ENCODE measurements at places on chromosomes 3 and 15.

DNA sequence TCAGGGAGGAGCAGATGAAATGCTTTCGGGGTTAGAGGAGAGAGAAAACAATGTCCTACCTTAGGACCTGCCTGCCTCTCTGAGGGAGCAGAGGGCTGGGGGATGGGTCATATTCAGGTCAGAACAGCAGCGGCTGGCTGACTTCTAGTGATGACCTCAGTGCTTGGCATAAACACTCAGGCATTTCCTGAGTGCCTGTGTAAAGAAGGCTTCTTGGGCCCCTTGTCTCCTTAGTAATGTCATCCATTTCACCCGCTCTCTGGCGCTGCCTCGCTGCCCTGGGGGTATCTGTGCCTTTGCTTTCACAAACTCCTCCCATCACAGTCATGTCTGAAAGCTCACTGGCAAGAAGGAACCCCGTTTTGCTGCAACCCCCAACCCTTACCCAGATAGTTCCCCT is 82.9 kb upstream of the GSK3B start:
- no peak for DNase-seq

GRCh38 chr15:36130641-36131310 is 448.6 kb upstream of the CDIN1 start:
- DNase-seq: no peak

DNA sequence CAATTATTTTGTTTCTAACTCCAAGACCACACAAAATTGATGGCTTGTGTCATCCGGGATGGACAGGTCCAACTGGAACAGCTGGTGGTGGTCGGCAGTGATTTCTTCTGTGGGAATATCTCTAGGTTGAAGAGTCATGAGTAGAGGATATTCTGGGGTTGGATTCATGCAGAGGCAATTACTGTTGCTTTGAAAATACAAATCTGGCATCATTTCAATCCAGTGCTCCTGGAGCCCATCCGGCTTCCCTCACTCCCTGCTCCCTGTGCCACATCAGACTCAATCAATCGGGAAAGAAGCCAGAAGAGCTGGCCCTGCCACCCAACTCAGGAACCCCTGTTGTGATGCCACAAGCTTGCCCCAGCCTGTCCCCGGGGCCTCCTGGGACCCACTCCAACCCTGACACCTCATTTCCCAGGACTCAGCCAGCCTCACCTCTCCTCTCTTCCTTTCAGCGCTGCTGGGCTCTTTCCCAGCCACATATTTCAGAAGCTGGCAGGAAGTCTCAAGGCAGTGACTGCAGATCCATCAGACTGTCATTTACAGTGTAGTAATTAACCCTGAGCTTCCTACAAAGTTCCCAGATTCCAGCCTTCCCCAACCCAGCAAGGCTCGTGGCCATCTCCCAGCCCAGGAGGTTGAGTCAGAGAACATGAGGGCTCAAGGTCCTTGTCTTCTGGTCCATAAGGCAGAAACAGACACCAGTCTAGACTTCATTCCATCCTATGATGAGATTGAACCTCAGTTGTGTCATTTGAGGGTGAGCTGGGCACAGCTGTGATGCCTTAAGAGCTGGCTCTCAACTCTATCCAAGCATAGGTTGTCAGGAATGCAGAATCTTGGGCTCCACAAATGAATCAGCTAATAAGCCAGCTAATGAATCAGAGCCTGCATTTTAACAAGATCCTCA is 114.0 kb downstream of the FAM174B start:
- no peak for DNase-seq

DNA sequence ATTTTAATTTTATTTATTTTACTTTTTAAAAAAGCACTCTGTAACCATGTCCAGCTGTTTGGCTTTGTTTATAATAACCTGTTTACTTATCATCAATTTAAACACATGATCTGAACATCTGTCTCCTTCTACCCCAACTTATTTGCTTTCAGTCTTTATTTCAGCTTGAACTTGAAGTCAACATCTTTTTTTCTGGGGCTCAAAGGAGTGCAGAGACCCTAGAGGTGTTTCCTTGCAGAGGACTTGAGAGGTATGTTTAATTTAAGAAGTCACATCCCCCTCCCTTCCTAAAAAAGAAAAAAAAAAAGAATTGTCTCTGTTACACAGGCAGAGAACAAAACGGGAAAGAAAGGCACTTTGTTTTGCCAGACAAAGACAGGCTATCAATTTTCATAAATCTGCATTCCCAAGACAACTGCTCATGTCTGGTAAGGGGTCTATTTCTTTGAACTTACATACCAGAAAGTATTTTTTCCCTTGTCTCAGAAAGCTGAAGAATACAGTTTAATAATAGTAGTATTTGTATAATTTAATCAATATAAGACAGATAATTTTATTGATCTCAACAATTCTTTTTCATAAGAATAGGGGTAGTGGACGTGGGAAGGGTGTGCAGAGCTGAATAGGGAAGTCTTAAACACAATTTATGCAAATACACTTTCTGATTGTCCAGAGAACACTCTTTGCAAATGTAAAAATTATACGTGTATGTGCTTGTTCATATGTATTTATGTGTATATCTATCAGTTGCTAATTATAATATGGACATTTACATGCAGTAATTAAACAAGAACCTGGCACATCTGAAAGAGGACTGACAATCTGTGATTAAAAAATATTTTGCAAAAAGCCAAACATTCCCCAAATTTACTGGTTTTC is 109.7 kb upstream of the PDZRN3 start:
- DNase-seq: no peak

- no peak for DNase-seq
Measured at GRCh38 chr3:141793476-141794260, 30.5 kb downstream of the GRK7 start.

DNA sequence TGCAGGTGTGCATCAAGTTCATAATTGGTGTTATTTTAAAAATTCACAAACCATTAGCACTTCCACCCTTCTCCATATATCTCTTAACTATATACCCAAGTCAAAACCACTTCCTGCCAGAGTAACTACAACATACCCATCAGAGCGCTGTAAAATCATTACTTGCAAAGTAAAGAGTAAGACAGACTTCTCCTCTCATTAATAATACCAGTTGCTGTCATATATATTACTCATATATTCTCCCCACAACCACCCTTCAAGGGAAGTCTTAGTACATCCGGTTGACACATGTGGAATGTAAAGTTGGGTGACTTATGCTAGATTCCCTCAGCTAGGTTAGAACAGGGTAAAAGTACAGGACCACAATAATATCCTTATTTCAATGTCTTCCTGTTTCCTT is 5.6 kb downstream of the TERC start:
- peak; percentile 70 for DNase-seq

DNA sequence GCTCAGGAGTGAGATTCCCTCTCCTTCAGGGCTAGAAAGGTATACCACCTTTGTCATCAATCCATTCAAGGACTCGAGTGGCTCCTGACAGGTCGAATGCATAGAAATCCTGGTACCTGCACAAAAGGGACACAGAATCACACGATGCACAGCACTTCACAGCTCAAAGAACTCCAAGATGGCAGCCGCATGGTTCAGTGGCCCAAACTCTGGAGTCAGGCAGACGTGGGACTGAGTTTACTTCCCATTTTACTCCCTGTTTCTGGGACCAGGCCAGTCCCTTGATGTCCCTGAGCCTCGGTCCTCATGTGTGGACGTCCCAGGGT is 536 bp downstream of the WDR73 start:
- DNase-seq: no peak

- no peak for DNase-seq
Measured at GRCh38 chr3:81692766-81693165, 68.7 kb downstream of the GBE1 start.

DNA sequence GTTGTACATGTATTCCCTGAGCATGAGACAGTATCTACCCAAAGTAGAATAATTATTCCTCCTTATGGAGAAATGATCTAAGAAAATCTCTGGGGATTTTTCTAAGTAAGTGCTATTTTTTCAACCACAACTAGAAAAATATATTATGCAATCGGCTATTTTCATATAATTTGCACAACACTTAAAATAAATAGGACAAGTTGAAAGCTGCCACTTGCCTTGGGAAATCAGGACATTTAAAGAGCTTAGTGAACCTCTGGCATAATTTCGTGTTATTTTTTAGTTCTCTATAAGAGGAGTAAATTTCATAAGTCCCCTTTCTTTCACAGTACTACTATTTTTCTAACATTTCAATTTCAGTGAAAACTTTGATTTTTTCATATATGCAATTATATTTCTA is 672.1 kb downstream of the OTOL1 start:
- DNase-seq: no peak

GRCh38 chr3:59212128-59212779 is 162.4 kb upstream of the CFAP20DC start:
- DNase-seq: peak; percentile 21

GRCh38 chr15:60672400-60672799 is 193.5 kb upstream of the ICE2 start:
- DNase-seq: no peak

- no peak for DNase-seq
Measured at GRCh38 chr3:11461226-11461625, 182.5 kb downstream of the VGLL4 start.

DNA sequence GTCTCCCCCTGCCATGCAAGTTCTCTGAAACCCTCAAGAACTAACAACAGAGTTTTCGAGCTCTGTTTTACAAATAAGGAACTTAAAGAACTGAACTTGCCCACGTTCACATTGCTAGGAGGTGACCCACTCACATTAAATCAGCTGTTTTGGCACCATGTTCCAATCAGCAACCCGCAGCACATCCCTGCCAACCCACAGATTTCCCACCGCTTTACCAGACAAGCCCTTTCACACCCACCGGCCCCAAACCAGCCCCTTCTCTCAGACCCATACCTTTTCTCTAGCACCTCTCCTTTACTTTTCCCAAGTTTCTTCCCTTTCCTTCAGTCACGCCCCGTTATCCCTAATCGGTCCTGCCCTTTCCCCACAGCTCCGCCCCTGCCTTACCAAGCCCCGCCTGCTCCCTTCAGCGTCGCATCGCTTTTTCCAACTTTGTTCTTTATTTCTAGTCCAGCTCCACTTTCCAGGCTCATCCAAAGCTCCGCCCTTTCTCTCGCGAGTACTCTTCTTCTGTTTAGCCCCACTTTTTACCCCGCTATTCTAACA is 804 bp upstream of the BRPF1 start:
- no peak for DNase-seq

- DNase-seq: peak; percentile 54
Measured at GRCh38 chr3:112128843-112129727, 4.0 kb downstream of the GCSAM start.

GRCh38 chr15:80568876-80569605 is 126.1 kb upstream of the ABHD17C start:
- DNase-seq: no peak

DNA sequence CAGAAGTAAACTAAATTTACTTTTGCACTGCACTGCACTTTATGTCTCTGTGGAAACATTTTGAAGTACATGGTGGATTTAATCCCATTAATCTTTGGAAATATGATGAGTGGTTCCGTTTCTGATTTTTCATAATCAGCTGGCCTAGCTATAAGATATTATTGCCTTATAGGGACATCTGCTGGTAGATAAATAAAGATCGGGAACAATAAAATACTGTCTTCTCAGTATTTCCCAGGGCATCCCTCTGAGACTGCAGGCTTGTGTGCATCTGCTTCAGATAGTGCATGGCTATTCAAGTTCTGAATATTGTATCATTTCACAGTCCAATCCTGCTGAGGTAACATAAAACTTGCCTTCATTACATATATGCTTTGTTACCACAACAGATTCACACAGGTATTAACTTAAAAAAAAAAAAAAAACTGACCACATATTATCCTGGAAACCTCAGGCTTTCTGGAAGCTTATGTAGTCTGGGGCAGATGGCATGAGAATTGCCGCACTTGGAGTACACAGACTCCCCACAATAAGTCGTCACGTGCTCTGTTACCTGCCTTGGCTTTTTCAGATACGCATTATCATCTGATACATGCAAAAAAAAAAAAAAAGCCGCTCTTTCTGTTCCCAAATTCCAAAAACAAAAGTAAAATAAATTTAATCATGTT is 330.8 kb upstream of the AGTR1 start:
- DNase-seq: peak; percentile 3

GRCh38 chr15:63672369-63672768 is 75.2 kb downstream of the FBXL22 start:
- DNase-seq: no peak

GRCh38 chr15:98350276-98350675 is 298.1 kb upstream of the IGF1R start:
- no peak for DNase-seq

- no peak for DNase-seq
Measured at GRCh38 chr3:131535596-131535995, 32.8 kb upstream of the MRPL3 start.

DNA sequence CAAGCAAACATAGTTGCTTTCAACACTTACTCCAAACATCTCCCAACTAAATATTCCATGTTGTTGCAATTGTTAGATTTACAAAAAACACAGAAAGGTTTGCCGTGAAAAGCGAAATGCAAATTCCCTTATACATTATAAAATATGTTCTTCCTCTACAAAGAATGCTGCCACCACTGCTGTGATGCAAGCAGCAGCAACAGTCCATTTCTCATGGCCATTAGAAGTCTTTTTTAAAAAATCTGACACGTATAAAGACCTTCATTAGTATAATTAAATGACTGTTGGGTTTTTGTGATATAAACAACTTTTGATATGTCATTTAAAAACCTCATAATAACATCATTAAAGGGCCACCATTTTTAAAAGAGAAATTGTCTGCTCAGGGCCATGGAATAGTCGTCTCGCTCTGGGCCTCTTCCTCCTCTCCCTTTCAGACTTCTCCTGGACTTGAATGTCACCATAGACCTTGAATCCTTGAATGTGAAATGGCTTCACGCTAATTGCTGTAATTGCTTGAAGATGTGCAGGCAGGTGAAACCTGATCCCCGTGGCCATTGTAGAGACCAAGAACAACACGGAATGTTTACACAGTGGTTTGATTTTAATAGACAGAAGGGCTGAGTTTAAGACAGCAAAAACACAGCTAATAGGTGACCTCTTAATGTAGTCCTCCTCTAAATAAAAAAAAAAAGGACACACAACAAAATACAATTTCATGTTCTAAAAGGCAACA is 450.4 kb downstream of the FOXP1 start:
- no peak for DNase-seq

- peak; percentile 11 for DNase-seq
Measured at GRCh38 chr3:124318656-124319055, 326.7 kb upstream of the ROPN1 start.

DNA sequence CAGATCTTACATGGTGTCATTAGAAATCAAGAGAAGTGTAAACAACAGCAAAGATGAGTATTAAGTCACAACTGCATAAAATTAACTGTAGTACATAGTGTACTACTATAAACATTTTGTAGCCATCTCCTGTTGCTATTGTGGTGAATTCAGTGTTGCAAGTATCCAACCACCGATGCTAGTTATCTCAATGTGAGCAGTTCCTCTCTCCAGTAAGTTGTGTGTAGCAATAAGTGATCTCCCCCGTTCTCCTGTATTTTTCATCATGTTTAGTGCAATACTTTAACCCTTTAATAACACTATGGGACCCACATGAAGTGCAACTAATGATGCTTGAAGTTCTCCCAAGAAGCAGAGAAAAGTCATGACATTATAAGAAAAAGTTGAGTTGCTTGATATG is 264.7 kb upstream of the KCNH8 start:
- DNase-seq: no peak

GRCh38 chr3:146247911-146248310 is 3.0 kb downstream of the PLSCR4 start:
- DNase-seq: no peak

GRCh38 chr3:16430717-16431630 is 82.5 kb downstream of the RFTN1 start:
- no peak for DNase-seq
